Hindlimb muscle (tissue), 1 donor: ENCODE measurements at places on chromosomes 6 and 20.

GRCh38 chr20:2981646-2982045 lies 61.8 kb upstream of the GNRH2 start:
- DNase-seq = no peak

GRCh38 chr6:73262671-73263569 lies at the start of gene KHDC1:
TSS of gene KHDC1 (minus strand) at chr6:73263196. CDS start at chr6:73242517, 20,679 bp downstream.
- peak; percentile 74 for DNase-seq

DNA sequence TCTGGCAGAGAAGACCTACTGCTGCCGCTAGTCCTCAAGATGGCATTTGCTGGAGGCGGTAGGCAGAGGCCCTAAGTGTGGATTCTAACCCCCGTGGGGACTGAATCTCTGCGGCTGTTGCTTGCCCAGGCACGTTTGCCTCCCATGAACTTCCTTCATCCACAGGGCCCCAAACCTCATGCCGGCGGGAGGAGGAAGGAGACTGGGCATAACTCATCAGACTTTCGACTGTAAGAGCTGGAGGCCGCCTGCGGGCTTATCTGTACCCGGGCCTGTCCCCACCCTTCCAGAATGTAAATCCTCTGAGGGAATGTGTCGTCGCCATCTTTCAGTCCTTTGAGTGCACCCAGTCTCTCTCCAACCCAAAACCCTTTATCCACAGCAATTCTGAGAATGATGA lies 990 bp downstream of the ZFP57 start:
- no peak for DNase-seq

DNA sequence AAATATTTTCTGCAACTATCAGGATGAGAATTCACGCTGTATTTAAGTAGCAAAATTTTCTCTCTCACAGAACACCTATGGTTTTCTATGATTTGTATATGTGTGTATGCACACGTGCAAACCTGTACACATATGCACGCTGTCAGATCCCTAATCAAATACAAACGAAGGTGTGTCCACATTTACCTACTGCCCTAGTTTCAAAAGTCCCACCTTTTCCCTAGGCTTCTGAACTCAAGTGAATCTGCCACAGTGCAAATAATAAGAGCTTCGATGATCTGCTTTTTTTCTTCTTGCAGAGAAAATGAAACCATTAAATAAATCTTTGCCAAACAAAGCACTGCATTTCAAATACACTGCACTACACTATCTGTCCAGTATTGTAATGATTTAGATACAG lies 6.5 kb downstream of the HIVEP2 start:
- no peak for DNase-seq

DNA sequence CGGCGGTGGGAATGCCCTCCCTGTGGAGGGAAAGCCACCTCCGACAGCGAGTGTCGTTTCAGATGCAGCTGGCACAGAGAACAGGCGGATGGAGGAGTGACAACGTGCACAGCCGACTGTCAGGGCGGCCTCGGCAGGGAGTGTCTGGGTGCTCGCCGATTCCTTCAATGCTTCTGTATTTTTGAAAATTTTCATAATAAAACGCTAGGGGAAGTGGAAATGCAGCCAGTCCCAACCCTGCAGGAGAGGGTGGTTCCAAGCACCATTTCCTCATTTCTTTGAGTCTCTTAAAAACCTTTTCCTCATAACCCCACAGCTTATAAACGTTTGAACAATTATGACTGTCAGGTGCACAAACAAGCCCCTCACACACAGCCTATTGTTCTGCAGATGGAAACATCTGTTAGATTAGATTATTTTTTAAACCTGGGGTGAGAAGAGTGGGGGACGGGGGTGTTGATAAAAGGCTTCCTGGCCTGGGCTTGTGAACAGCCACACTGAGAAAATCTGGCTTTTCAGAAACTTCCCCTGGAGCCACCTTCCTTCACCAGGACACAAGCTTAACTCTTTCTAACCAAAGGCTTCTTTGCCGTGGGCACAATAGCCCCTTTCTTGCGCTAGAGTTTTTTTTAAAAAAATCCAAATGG lies 228.9 kb downstream of the ANKRD60 start:
- peak; percentile 32 for DNase-seq

GRCh38 chr6:123640567-123641187 lies 3.9 kb upstream of the TRDN start:
- DNase-seq = no peak
